Stromal cell of bone marrow (primary cell): ENCODE measurements at places on chromosomes 16 and 17.

DNA sequence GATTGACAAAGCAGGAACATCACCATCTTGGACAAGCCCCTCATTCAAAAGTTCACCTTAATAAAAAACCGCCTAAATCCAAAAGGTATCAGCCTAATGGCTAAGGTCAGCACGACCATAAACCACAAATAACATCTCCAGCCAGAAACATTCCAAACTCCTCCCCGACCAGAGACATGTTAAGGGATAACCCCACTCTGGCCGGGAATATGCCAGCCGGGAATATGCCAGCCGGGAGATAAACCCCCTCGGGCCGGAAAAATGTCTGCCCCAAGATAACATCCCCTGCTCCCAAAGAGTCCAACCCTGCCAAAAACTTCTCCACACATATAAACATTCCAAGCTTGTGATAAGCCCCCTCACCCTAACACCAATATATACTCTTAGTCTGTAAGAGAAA is 1.4 kb downstream of the DHX33 start:
- DNase-seq = no peak

- no peak for DNase-seq
These were observed 17.8 kb upstream of the OSGIN1 start for GRCh38 chr16:83935005-83935857.

GRCh38 chr16:61721544-61721943 is 314.7 kb downstream of the CDH8 start:
- no peak for DNase-seq

GRCh38 chr16:77064037-77064436 is 127.0 kb upstream of the MON1B start:
- DNase-seq = no peak

DNA sequence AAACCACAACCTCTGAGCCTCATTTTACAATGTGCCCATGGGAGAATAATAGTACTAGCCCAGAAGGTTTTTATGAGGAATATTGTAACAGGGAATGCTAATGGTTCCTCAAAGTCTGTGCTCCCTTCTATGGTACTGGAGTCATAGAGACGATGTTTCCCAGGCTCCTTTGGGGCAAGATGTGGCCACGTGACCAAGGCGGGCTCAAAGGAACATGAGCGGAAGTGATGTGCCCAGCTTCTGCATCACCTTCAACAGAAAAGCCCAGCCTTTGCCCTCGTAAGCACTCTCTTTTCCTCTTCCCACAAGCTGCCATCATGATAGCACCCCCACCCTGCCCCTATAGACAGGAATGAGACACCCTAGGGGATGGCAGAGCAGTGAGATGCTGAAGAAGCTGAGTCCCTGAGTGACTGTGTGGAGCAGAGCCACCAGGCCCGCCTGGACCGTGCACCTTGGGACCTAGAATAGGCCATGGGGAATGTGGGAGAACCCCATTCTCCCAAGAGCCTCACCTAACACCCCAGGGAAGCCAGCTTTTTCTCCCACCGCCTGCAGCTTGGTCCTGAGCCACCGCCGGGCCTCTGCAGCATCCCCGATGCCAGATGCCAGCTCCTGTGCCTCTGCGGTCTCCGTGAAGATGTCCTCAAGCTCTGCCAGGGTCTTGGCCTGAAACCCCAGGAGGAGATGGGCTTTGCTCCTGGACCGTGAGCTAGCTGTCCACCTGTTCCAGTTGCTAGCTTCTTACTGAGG is 22.2 kb upstream of the PIK3R6 start:
- peak; percentile 13 for DNase-seq

GRCh38 chr16:63735456-63735855 is 1386.4 kb downstream of the CDH11 start:
- DNase-seq = no peak

DNA sequence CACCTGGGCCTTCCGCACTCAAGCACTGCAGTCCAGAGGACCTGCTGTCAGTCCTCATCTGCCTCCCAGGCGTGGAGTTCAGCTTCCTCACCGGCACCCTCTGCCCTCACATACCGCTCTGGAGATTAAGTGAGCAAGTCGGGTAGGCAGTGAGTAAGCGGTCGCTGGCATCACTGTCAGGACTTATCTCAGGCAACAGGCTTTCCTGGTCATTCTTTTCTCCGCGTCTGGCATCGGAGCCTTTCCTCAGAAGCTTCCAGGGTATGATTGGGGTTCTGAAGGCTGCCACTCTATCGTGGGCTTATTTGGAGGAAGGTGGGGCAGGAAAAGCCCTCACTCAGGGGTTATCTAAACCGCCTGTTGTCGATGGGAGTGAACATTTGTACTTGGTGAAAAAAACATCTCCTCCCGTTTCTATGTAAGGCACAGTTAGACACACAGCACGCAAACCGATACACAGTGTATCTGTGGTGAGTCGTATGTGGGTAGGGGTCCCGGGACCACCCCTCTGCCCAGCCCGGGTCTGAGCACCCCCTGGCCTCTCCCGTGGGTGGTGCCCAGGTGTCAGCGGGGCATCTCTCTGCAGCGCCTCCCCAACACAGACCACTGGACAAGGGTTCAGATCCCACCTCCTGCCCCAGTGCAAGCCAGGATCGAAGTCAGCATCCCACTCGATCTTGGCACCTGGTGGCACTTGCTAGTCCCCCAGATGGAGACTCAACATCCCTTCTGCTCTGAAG is 92.5 kb upstream of the PLCG2 start:
- DNase-seq = no peak
